ENCODE measurements at places on chromosomes 11 and 22.

DNA sequence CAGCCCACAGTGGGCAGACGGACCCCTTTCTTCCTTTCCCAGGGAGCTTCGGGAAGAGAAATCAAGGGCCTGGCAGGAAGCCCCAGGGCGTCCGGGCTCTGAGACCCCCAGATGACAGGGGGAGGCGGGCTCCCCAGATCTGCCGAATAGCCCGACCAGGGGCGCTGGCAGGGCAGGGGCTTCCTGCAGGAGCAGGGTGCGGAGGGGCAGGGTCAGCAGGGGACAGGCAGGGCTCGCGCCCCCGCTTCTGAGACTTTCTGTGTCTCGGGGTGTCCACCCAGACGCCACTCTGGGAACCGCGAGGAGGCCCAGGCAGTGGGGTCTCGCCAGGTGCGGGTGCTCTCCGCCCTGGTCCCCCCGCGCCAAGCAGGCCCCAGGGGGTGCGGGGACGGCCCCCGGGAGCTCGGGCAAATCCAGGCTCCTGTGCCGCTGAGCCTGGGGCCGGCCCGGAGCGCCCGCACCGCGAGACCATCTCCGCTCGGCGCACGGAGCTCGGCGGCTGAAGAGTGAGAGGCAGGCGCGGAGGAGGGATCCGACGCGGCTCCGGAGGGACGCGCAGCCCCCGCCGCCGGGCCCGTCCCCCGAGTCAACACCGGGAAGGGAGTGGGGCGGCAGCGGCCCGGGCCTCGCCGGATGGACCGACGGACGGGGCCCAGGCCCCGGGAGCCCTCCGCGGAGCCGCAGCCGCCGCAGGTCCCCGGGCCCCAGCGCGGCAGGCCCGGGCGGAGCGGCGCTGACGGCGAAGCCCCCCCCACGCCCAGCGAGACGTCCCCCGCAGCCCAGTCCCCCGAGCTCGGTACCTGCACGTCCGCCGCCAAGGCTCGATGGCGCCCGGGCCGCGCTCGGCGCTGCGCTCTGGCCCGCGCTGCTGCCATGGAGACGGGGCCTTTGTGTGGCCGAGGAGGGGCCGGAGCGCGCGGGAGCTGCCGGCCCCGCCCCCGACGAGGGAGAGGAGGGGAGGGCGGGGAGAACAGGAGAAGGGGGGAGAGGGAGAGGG is at the start of gene PLXNB2:
TSS of gene PLXNB2 (minus strand) at position 894 of the 997 bp plus-strand sequence. CDS start 17,062 bp downstream, outside the sequence.
- no peak for DNase-seq

DNA sequence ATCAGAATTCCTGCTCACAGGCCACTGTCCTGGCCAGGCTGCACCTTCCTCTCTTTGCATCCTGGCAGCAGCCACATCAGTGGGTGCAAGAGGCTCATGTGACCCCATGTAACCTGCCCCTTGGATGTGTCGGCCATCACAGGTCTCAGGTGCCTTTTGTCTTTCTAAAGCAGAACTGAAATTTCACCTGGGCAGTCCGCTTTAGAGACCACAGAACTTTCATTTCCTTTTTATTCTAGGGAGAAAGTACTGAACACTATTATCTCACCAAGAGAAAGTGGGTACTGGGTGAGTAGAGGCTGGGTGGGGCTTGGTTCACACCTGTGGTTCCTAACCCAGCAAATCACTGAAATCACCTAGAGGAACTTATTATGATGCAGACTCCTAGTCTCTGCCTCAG is 51.7 kb upstream of the NUP160 start:
- DNase-seq = no peak

GRCh38 chr22:37419370-37419968 is 7.8 kb downstream of the ELFN2 start:
- DNase-seq = no peak

- no peak for DNase-seq
Observed at GRCh38 chr11:116387641-116388040, 385.1 kb downstream of the BUD13 start.

- no peak for DNase-seq
Observed at GRCh38 chr22:25779890-25780289, 37.9 kb downstream of the MYO18B start.

Data from Jurkat, Clone E6-1 (cell line).